ENCODE measurements at places on chromosomes 7 and 10.

DNA sequence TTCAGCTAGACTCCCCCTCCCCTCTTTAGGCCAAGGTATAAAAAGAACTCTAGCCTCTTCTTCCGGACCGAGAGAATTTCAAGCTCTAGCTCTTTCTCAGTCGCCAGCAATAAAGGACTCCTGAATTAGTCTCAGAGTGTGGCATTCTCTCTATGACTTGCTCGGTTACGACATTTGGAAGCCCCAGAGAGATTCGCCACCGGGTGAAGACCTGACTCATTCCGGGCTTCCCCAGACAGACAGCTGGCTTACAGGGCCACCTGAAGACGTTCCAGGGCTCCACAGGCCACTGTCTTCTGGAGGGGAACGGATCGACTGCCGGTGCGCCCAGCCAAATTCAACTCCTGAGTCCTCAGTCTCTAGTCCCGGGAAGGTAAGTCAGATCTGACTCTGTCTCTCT is at the start of gene AKR1B15:
AKR1B15 (plus strand) TSS at position 234 of the 400 bp plus-strand sequence. CDS start 15,510 bp downstream, outside the sequence.
- DNase-seq = peak; percentile 58

- no peak for DNase-seq
These were observed 13.6 kb upstream of the GALNT11 start for GRCh38 chr7:152011860-152012259.

- no peak for DNase-seq
These were observed 71.2 kb downstream of the ALOX5 start for GRCh38 chr10:45444976-45445898.

GRCh38 chr10:124671486-124672075 is 72.6 kb downstream of the FAM53B start:
- peak; percentile 42 for DNase-seq

DNA sequence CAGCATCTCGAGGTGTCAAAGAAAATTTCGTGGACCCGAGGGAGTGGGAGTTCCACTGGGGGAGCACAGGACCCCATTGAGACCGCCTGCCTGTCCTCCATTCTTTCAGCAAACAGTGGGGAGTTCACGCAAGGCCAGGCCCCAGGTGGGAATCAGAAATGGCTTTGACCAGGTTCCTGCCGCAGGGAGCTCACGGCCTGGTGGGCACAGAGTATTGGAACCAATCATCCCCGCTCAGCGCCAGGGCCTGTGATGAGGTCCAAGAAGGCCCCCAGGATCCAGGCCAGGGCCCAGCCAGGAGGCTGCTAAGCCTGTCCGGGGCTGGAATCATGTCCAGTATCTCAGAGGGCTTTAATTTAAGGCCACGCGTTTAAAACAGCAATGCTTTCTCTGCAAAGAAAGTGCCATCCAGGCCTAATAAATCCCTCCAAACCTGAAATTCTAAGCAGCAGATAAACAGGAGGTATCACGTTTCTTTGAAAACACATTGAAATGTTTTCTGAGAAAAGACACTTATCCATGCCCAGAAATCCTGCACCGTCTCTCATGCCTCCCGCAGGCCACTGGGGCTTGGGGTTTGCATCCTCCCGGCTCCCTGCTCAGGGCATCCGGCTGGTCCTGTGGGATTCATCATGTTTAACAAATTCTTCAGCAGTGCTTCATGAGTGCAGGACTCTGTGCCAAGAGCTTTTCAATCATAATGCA is 125.7 kb downstream of the OAT start:
- no peak for DNase-seq

DNA sequence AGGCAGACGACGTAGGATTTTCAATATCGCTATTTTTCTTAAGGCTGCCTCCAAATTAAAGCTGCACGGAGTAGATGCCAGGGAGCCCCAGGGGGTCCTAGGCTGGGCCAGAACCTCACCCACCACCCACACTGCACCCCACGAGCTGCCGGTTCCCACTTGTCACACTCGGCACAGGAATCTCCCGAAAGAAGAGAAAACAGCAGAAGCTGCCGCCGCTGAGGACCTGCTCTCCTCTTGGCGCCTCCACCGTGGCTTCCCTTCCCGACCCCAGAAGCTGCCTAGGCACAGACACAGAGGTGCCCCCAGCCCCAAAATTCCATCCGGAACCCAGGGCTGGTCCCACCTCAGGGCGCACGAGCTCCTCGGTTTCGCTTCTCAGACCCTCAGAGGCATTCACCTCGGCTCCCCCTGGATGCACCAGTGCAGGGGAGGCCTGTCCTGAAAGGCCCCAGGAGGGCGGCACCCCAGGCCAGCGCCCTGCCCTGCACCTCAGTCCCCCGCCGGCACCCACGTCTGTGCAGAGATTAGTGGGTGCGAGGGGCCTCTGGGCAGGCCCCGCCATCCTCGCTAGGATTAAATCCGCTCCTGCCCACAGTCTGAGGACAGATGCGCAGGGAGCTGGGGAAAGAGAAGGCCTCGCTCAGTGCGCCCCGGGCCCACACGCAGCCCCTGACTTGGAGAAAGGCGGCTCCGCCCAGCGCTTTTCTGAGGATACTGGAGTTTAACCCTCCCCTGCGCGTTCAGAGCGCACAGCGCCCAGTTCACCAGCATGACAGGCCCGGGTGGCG is 99.2 kb downstream of the PTPRN2 start:
- DNase-seq = no peak

All from activated CD4-positive, alpha-beta T cell treated with anti-CD3 and anti-CD28 coated beads for 48 hours (primary cell).